Fibroblast of pulmonary artery (primary cell): ENCODE measurements at places on chromosomes 1 and 21.

DNA sequence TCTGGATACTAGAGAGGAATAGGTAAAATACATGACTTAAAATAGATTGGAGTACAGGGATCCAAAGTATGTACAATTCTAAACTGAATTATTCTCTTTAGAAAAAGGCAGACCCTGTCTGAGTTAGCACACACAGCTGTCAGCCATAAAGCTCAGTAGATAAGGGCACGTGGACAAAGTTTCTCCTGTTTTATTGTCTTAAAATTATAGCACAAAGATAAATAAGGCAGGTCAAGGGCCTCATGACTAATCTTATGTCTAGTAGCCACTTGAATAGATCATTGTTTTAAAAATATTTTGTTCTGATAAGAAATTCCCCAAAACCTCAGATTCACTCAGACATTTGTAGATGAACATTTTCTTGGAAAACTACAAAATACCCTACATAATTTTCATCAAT lies 205.2 kb downstream of the ZP4 start:
- no peak for DNase-seq

- no peak for DNase-seq
Measured at GRCh38 chr1:7768583-7768982, 2.5 kb upstream of the VAMP3 start.

DNA sequence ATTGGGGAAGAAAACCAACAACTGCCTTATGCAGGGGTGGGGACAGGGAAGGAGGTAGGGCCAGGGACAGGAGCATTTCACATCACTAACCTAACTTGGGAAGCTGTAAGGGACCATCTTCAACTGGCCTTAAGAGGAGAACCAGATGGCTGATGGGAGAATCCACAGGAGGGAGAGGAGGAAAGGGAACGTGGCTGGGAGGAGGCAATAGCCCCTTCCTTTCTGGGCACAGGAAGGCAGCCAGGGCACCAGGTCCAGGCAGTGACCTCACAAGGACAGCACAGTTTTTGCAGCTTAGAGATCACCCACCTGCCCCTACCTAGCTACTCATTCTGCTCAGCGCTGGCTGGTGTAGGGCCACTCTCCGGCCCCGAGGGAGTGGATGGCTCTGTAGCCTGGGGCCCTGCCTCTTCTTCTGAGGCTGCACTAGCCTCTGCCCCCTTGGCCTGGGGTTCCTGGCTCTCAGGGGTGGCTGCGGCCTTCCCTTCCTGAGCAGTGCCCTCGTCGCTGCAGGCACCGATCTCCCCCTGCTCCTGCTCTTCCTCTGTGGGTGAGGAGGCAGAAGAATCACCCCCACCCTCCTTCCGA lies 1.7 kb downstream of the MARCKSL1 start:
- no peak for DNase-seq

DNA sequence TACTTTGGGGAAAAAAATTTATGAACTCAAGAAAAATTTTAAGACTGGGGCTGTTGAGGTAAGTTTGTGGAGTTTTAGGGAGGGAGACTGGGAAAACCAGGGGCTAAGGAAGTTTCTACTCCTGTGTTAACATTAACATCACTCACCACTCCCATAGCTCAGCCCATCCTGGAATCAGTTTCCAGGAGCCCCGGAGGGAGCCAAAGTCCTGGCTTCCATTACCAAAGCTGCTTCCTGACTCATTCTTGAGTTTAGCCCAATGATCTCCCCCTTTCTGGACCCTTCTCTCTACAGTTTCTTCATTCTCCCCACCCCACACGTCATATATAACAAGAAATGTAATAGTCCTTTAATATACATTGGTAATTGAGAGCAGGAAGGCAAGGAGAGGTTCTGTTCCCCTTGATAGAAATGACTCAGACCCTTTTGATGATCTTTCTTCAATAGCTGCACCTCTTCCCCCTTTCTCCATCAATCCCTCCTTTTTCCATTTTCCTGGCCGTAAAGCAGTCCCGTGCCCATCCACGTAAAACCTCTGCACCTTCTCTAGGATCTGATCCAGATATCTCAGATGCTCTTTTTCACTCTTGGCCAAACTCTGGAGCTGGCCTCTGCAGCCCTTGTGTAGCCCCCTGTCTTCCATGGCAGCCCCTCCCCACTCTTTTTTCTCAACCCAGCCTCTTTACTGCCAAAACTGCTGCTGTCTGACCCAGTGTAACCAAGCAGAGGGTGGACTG lies 4.6 kb upstream of the PIAS3 start:
- no peak for DNase-seq

DNA sequence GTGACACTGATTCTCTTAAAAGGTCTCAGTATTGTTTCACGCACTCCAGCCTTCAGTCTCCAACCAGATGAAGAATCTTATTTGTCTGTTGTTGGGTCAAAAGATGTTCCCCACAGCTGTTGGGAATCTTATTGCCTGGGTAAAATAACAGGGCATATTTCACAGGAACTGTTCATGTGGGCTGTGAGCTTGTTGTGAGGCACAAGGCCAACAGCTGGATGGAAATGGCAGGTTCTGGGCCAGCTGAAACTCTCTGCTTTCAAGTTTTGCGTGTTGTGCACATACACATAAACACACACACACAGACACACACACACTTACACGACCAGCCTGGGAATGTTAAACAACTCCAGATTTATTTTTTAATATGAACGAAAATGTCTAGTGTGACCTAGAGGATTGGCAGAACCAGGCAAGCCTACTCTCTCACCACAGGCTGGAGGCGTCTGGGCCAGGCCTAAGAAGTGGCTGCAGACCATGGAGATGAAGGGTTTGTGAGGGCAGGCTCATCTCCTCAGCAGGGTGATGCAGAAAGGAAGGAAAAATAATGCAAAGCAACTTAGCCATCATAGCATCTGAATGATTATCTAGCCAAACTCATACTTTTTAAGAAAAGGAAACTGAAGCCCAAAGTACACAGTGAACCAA lies 357.0 kb downstream of the TTLL7 start:
- peak; percentile 6 for DNase-seq
